Esophagus muscularis mucosa (tissue), 4 donors: ENCODE measurements at places on chromosomes 16 and 17.

DNA sequence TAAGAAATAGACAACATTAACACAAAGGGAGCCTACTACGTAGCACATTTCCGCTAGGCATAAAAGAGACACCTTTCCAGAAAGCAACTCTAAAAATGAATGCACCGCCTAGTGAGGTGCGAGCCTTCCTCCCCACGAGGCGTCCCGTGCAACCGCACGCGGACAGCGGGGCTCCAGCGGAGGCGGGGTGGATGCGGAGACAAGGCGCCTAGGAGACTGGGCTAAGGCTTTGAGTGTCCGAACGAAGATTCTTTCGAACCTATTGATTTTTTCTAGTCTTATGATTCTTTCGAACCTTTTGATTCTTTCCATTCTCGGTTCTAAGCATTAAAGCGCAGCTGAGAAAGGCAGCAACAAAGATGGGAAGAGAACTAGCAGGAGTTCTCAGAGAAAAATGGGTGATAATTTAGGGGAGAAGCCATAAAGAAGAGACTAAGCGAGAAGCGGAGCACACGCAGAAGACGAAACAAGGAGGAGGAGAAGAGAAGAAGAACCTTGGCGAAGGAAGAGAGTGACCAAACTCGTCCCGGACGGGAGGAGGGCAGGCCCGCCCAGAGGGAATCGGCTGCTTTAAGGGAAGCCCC, 394 bp upstream of the CPD start:
- no peak for DNase-seq

GRCh38 chr17:63446753-63447470, 806 bp upstream of the CYB561 start:
- no peak for DNase-seq

DNA sequence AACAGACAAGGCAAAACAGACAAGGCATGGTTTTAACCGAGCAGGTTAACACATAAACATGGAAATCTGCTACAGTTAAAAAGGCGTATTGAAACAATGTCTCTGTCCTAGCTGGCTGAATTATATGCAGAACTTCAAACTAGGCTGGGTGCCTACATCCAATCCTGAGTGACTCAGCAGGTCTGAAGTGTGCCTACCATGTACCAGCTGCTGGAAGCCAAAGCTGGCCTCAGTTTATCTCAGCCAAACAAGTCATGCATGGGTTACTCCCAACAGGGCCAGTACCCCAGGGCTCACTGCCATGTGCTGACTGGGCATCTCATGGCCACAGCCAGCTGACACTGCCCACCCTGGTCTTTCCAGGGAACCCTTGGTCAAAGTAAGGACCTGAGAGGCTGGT, 4.0 kb downstream of the C1QBP start:
- DNase-seq = no peak

GRCh38 chr17:20996724-20997615, 45.8 kb downstream of the USP22 start:
- no peak for DNase-seq

GRCh38 chr16:57516176-57516725, 20.1 kb downstream of the CCDC102A start:
- no peak for DNase-seq
